ENCODE measurements at places on chromosomes 12 and 14. TPM values are rescaled to one million over a fixed set of nuclear protein-coding genes. Genes with fewer than 3 reads are reported as not detected.
A peak's percentile ranks its signal among the peaks of the same experiment; 100 is the strongest.

DNA sequence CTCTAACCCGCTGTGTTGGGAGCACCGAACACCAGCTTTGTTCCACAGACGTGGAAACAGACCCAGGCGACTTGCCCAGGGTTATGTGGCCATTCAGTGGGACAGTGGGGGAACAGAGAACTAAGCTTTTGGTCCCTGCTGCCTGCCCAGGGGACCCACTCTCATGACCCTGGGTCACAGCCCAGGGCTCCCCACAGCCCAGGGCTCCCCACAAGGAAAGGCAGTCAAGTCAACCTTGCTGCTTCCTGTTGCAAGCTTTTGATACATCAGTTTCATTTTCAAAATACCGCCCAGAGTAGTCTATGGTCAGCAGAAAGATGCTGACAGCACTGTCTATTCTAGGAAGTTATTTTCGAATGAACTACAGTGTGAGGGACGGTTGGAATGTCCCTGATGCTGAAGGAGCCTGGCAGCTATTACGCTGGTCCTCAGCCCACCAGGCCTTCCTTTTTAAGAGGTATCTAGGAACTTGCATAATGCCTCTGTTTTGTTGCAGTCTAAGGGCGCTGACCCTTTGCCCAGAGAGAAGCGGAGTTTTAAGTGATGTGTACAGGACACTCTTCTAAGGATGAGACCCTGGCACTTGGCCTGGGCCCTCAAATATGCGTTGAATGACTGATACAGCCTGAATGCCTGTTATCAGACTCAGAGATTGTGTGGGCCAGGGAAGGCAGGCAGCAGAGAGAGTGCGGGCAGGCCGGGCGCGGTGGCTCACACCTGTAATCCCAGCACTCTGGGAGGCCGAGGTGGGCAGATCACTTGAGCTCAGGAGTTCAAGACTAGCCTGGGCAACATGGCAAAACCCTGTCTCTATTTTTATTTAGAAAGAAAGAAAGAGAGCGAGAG lies 12.6 kb upstream of the TTC7B start:
- H3K4me1 ChIP-seq = no peaks in the 10 kb centered on the region
- no peak overlapping the region for H3K27ac ChIP-seq
- H3K36me3 ChIP-seq = no peaks in the 10 kb centered on the region
- no peaks in the 10 kb centered on the region for H3K27me3 ChIP-seq
- DNase-seq = no peak

Gene MIP
- not detected for total RNA-seq

DNA sequence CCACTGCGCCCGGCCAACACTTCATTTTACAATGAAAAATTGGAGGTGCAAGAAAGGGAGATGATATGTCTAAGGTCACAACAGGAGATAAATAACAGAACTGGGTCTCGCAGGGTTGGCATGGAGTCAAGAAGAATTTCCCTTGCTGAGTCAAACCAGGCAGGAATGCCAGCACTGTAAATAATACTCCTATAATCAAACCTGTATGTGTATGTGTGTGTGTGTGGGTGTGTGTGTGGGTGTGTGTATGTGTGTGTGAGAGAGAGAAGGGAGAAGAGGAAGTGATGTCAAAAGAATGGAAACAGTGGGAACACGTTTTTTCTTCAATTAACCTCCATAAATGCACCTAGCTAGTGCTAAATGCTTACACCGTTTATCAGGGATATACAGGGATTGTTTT lies 70.4 kb downstream of the TMEM116 start:
- DNase-seq = no peak
- H3K27me3 ChIP-seq = no peaks in the 10 kb centered on the region
- no peaks in the 10 kb centered on the region for H3K36me3 ChIP-seq
- H3K4me1 ChIP-seq = no peaks in the 10 kb centered on the region
- no peak overlapping the region for H3K4me3 ChIP-seq
- no peak overlapping the region for H3K27ac ChIP-seq

Gene TMTC1
- total RNA-seq = 84.6 TPM

- DNase-seq = peak; percentile 94
- H3K4me3 ChIP-seq = peak overlapping the region; percentile 87
- H3K36me3 ChIP-seq = no peaks in the 10 kb centered on the region
- no peaks in the 10 kb centered on the region for H3K27me3 ChIP-seq
- H3K27ac ChIP-seq = peak overlapping the region; percentile 100
- H3K4me1 ChIP-seq = peaks cover 7% of the 10 kb centered on the region
Observed at GRCh38 chr12:57845478-57846284, 848 bp downstream of the CTDSP2 start.

Data from aorta (tissue), 5 donors.